ENCODE measurements at places on chromosomes 5 and 9. TPM values are rescaled to one million over a fixed set of nuclear protein-coding genes. Genes with fewer than 3 reads are reported as not detected.

DNA sequence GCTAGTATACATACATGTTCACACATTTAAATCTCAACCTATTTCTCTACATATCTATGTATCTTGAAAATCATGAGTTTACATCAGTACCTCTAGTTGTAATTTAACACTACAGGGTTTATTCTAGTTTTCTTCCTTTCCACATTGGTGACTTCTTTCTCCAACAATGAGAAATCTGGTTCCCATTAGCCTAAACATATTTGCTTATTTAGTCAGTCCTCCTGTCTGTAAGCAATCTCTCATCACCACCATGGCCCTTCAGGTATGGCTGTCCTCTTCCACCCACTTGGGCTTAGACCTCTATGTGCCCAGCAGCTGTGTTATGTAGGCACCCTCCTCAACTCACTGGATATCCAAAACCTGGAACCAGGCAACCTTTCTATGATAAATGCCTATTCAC is 8.0 kb upstream of the SPATA31D1 start:
- DNase-seq, result no peak

Gene KCNIP1
- polyA plus RNA-seq, result 1.3 TPM

- no peak for DNase-seq
Measured at GRCh38 chr9:13614060-13614459, 334.6 kb upstream of the MPDZ start.

DNA sequence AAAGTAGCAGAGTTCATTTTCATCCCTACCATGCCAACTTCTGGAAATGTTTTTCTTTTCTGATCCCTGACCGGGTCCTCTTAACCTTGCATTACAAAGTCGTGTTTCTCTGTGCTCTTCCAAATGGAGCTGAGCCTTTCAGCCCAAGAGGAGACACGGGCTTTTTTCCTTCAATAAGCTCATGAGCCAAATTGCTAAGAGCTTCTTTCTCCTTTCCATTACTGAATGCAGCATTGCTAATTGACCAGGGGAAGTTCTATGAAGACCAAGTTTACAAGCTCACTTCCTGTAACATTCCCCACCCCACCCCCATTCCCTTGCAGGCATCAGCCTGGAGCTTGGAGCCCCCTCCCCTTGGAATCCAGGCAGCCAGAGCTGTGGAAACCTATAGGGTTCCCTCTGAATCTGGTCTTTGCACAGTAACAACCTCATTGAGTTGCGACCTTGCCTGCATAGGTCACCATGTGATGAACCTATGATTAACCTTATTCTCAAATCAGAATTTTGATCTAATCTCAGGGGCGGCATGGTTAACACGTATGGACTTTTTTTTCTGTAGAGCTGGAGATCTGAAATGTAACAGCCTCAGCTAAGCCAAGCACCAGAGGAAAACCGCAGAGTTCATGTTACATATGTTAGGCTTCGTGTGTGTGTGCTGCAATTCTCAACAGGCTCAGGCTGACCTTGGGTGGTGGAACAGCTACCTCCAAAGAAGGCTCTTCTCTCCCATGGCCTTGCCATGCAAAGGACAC is 395.7 kb upstream of the ZNF462 start:
- no peak for DNase-seq

- no peak for DNase-seq
Measured at GRCh38 chr5:133889271-133889905, 79.0 kb downstream of the C5orf15 start.

Gene ZBTB26
- polyA plus RNA-seq, result 8.4 TPM

DNA sequence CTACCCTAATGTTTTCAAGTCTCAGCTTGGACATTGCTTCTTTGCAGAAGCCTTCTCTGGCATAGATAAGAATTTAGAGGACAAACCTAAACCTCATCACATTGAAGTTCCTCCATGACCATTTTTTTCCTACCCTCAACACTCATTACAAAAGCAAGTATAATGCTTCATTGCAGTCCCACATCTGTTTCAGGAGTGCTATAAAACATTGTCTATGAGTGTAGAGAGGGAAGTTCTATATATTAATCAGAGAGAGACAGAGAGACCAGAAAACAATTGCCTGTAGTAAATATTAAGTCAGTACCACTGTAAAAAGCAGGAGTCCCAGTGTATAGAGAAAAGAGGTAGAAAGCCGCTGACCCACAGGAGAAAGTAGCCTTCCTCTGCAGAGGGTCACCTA is 149.7 kb downstream of the PRELID2 start:
- no peak for DNase-seq

DNA sequence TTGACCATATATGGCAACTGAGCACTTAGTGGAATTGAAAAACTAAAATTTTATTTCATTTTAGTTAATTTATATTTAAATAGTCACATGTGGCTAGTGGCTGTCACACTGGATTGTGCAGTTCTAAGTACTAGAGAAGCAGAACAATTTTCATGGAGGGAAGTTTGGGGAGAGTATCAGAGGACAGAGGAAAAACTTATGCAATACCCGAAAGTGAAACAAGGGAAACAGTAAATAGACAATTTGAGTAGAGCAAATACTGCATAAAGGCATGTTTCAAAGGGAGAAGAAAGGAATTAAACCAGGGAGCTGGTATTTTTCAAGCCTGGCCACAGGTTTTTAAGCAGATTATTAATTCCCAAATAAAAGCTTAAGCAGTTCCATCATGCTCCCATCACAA is 590.5 kb upstream of the RORB start:
- DNase-seq, result no peak

DNA sequence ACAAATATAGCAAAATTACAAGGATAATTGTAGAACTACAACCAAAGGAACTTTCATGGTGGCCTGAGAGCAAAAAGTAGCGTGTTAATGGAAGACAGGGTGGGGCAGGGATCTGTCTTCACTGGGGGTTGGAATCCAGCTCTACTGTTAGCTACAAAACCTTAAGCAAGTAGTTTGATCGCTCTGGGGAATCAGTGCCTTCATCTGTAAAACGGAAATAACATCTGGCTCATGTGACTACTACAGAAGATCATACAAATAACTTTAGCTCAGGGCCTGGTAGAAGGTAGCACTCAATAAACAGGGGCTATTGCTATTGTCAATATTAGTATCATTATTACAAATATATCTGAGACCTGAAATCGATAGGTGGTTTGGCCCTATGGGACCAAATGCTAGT is 40.4 kb downstream of the ZNF608 start:
- no peak for DNase-seq

DNA sequence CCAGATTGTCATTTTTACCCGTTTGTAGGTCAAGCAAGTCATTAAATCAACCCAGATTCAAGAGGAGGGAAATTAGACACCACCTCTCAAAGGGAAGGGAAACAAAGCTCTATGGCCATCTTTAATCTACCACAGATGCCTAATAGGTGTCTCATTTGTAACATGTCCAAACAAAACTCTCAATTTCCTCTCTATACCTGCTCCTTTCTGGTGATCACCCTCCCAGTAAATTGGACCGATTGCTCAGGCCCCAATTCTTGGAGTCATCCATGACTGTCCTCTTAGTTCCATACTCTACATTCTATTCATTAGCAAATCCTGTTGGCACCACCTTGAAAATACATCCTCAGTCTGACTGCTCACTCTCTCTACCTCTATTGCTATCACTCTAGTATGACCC is 22.1 kb upstream of the UGCG start:
- DNase-seq, result no peak

- no peak for DNase-seq
Measured at GRCh38 chr9:86907346-86907745, 40.0 kb downstream of the GAS1 start.

All from hindlimb muscle (tissue), 1 donor.